ENCODE measurements at places on chromosomes 16 and 17. TPM values are rescaled to one million over a fixed set of nuclear protein-coding genes. Genes with fewer than 3 reads are reported as not detected.
A peak's percentile ranks its signal among the peaks of the same experiment; 100 is the strongest.

DNA sequence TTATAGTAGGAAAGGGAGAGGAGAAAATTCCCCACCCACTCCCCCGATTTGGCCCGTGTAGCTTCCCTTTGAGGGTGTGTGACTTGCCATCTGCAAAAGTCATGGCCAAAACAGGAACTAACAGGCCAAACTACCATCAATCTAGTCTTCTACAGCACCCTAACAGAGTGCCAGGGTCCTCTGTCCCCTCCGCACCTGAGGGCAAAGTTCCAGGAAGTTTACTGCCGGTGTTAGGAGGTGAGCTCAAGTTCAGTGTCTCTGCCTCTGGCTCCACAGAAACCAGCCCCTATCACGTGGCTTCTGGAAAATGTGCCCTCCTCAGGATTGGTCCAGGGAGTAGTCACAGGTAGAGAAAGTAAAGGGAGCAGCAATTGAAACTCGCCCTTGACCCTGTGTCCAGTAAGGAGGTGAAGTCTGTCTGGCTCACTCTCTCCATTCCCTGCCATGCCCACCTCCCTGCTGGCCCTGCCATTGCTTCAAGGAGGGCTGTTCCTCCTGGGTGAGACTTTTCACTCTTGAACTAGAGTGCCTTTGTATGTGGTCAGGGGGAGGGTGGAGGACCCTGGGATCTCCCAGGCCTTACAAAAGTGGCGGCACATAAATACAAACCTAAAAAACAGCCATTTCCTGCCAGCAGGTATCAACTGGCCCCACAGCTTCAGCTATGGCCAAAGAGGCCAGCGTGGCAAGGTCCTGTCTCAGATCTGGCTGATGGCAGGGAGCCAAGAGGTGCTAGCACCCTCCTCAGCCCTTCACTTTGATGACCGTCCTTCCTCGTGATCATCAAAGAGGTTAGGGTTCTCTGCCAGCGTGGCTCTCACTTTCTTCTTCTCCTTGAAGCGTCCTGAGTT, 5.3 kb downstream of the PRR15L start:
- peak overlapping the region; percentile 94 for H3K27ac ChIP-seq
- H3K4me1 ChIP-seq = peaks cover 51% of the 10 kb centered on the region
- H3K27me3 ChIP-seq = no peaks in the 10 kb centered on the region
- no peak overlapping the region for H3K4me3 ChIP-seq
- peaks cover 39% of the 10 kb centered on the region for H3K36me3 ChIP-seq

The TBC1D3B gene
- 1.7 TPM for total RNA-seq

GRCh38 chr17:1625581-1625980, 3.1 kb downstream of the SLC43A2 start:
- H3K36me3 ChIP-seq = no peaks in the 10 kb centered on the region
- no peak overlapping the region for H3K4me3 ChIP-seq
- DNase-seq = no peak
- H3K4me1 ChIP-seq = peaks cover 31% of the 10 kb centered on the region
- peak overlapping the region; percentile 94 for H3K27ac ChIP-seq

- H3K4me1 ChIP-seq = peaks cover 7% of the 10 kb centered on the region
- H3K27ac ChIP-seq = no peak overlapping the region
- DNase-seq = no peak
- no peaks in the 10 kb centered on the region for H3K36me3 ChIP-seq
Observed at GRCh38 chr16:71426069-71426879, 15.6 kb downstream of the TLE7 start.

The CYBA gene
- 208 TPM for total RNA-seq

Measured in stomach (tissue), 19 donors.